ENCODE measurements at places on chromosomes 6 and 20. TPM values are rescaled to one million over a fixed set of nuclear protein-coding genes. Genes with fewer than 3 reads are reported as not detected.

- DNase-seq: no peak
- H3K36me3 ChIP-seq: no peaks in the 10 kb centered on the region
- no peak overlapping the region for H3K4me3 ChIP-seq
- no peaks in the 10 kb centered on the region for H3K27me3 ChIP-seq
Observed at GRCh38 chr6:69894578-69895347, 28.4 kb downstream of the COL19A1 start.

GRCh38 chr6:125228981-125229479 is 72.7 kb downstream of the HDDC2 start:
- no peaks in the 10 kb centered on the region for H3K36me3 ChIP-seq
- no peak for DNase-seq
- H3K27me3 ChIP-seq: no peaks in the 10 kb centered on the region
- H3K27ac ChIP-seq: no peak overlapping the region
- no peak overlapping the region for H3K4me3 ChIP-seq

- no peak for DNase-seq
- no peaks in the 10 kb centered on the region for H3K27me3 ChIP-seq
- H3K4me3 ChIP-seq: no peak overlapping the region
- H3K27ac ChIP-seq: no peak overlapping the region
- no peaks in the 10 kb centered on the region for H3K36me3 ChIP-seq
- H3K4me1 ChIP-seq: no peaks in the 10 kb centered on the region
Observed at GRCh38 chr6:96499781-96500180, 21.8 kb upstream of the UFL1 start.

Gene PLCG1
- total RNA-seq: 38.8 TPM

Gene HAO1
- not detected for total RNA-seq
